ENCODE measurements at places on chromosomes 1 and 21.

- DNase-seq, result no peak
These were observed 32.6 kb downstream of the RUNX3 start for GRCh38 chr1:24897263-24898151.

DNA sequence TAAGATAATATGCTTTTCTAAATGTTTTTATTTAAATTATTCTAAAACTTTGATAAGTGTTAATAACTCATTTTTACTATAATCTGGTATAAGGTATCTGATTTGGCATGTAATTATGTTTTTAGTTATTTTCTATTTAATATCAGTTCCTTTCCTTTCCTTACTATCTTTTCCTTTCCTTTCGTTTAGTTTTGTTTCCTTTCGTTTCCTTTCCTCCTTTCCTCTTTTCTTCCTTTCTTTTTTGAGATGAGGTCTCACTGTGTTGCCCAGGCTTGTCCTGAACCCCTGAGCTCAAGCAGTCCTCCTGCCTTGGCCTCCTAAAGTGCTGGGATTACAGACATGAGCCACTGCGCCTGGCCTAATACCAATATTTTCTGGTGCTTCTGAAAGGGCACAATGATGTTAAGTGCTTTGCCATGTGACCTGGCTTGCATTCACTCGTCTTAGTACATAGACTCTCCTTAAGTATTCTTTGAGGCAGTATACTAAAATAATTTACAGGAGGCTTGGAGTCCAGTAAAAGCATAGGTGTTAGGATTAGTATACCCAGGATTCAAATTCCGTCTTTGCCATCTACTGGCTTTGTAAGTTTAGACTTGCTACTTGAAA, 18.7 kb downstream of the MIER1 start:
- no peak for DNase-seq

DNA sequence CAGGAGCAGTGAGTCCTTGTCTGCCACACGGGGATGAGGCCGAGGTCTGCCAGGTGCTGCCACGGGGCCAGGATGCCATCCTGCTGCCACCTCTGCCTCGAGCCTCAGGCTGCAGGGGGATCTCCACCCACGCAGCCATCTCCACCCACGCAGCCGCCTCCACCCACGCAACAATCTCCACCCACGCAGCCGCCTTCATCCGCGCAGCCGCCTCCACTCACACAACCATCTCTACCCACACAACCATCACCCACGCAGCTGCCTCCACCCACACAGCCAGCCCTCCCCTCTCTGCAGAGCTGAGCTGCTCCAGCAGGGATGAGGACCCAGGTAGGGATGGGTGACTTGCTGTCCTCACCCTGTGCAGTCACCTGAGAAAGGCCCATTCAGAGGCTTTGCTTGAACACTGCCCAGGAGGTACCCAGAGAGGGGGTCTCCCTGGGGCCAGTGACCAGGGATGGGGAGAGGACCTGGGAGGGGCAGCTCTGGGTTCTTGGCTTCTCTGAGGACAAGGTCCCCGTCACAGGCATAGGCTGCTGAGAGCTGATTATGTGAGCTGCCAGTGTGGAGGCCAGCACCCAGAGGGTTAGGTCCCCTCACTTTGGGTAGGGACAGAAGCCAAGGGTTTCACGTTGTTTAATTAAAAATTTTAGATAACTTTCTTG, 46.6 kb upstream of the TTC34 start:
- no peak for DNase-seq

GRCh38 chr1:110457206-110457605, 6.3 kb downstream of the PROK1 start:
- no peak for DNase-seq

- no peak for DNase-seq
These were observed 300.0 kb downstream of the BARHL2 start for GRCh38 chr1:90417126-90417525.

DNA sequence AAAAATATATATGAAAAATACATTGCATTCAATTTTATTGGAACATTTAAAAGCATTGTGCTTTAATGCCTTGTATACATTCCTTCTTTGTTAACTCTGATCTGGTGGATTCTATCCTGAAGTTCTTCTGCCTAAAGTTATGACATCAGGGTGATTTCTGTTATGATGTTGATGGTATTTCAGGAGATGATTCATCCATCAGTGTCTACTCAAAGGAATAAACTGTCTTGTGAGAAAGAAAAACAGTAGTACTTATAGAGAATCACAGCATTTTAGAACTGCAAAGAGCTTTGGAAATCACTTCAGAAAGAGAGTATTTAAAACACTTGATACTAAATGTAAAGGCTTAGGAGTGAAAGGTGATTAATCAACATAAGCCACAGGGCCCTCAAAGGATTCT, 155.7 kb downstream of the PTPRC start:
- DNase-seq, result no peak
